ENCODE measurements at places on chromosomes 12 and 14.

GRCh38 chr12:23722655-23723054, 226.8 kb downstream of the SOX5 start:
- no peak for DNase-seq

DNA sequence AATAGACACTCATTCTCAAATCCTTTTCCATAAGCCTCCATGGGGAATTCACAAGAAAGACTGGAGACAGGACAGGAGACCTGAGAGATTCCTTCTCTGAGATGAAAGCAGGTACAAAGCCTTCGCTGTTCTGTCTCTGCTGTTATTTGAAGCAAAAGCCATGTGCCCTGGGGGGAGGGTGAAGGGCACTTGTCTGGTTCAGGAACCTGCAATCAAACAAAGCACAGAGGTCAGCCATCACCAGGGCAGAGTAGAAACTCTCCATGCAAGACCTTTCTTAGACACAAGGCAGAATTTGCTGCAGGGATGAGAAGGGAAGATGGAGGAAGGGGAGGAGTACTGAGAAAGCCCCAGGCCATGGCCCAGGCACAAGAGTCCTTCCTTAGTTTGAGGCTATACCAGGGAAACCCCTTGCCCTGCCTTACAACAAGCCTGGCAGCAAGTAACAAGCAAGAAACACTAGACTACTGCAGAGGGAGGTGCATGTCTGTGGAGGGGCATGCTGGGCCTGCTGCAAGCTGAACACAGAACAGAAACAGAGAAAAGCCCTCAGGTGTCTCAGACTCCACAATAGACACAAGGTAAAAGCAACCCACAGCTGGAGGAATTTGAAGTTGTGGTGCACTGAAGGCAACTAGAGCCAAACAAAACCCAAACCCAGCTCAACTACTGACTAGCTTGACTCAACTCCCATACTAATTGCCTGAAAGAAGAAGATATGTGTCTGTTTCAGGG, 7.8 kb upstream of the ART4 start:
- DNase-seq, result no peak

DNA sequence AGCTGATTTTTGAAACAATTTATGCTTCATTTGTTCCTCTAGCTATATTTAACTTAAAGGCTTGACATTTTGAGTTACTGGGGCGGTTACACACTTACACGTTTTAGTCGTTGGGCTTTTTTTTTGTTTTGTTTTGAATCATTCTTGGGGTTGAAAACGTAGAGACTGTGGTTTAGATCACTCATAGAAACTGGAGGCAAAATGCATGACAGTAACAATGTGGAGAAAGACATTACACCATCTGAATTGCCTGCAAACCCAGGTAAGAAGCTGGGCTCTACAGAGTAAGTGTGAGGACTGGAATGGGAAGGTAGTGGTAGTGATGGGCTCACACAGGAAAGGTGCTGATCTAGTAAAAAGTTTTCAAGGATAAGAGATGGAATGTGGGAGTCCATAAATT, at the start of gene CLEC2D:
CLEC2D (plus strand) TSS at position 180 of the 400 bp plus-strand sequence; CDS start at position 202, 22 bp downstream.
- no peak for DNase-seq

DNA sequence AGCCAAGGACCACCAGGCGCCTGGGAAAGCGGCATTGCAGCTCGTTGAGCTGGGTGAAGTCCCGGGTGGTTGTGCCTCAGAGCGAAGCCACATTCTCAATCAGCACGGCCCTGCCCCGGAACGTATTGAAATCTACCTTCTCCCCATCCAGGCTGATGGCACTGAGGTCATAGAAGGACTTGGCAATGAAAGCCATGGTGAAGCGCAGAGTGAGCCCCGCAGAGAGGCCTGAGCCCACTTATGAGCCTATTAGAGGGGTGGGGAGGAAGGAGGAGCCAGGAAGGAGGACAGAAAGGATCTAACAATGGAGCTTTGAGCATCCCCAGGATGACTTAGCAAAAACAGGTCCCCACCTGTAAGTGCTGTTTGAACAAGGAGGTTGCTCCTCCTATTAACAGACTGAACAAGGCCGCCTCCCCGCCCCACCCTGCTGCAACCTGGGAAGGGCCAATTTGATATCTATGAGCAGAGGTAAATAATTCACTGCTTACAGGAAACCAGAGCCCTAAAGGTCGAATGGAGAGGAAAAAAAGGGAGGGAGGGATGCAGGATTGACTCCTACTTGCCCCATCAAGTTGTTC, at the start of gene GPX2:
GPX2 (minus strand) TSS at position 215 of the 581 bp plus-strand sequence; CDS start at position 196, 19 bp downstream.
- no peak for DNase-seq

GRCh38 chr14:91038439-91038838, 22.0 kb downstream of the RPS6KA5 start:
- no peak for DNase-seq

DNA sequence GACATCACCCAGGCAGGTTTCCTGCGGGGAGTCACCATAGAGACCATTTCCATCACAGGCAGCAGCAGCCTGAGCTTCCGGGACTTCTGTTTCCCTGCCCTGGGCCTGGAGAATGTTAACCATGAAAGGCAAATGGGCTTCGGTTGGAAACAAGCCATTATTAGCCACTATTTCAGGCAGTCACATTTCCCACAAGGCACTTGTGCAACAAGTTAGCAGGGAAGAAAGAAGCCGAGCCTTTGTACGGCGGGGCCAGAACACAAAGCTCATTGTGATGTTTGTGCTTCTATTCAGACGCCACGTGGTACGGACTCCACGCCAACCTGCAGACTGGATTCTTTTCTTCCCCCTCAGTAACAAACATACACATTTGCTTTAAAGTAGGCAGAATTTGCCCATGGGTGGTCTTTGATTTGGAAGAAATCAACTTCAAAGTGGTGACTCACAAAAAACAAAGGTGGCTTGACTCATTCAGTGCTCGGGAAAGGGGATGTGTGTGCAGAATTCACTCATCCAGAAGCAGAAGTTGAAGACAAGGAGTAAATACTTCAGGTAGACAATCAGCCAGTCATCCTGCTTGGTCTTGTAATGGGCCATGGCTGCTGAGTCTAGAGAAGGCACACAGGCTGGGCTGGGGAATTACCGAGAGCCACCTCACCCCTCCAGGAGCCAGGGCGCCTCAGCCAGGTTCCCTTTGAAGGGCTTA, 154.2 kb upstream of the PRMT8 start:
- peak; percentile 76 for DNase-seq

DNA sequence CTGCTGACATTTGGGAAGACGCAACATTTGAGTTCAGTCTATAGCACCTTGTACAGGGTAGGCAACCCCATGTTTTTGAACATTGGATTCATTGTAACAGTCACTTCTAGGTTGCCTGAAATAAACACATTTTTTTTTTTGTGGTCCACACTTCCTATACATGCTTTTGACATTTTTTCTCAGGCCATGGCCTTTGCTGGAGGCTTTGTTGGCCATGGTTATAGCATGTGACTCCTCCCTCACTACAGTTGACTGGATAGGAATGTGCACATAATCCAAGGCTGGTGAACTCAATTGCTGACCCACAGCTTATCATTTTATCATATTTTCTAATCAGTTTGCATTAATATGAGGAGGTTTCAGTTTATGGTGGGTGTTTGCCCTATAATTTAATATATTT, 60.6 kb downstream of the TMEM117 start:
- no peak for DNase-seq

- DNase-seq, result no peak
These were observed 66.9 kb downstream of the HMGA2 start for GRCh38 chr12:65891219-65891618.

DNA sequence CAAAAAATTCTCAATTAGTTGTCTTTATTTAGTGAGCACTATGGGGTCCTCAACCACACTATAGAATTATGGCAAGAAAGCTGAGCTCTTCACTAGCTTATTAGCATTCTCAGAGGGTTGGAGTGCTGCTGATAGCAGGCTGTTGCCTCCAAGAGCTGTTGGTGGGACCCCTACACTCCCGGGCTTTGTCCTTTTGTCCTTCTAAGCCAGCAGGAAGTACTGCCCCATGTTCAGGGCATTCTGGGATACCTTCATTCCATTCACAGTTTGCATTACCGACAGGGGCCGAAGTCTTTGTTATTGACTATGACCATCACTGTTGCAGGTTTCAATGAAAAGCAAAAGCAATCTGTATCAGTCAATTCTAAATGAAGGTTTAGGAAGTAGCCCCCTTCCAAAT, 89.5 kb upstream of the OTX2 start:
- DNase-seq, result no peak

DNA sequence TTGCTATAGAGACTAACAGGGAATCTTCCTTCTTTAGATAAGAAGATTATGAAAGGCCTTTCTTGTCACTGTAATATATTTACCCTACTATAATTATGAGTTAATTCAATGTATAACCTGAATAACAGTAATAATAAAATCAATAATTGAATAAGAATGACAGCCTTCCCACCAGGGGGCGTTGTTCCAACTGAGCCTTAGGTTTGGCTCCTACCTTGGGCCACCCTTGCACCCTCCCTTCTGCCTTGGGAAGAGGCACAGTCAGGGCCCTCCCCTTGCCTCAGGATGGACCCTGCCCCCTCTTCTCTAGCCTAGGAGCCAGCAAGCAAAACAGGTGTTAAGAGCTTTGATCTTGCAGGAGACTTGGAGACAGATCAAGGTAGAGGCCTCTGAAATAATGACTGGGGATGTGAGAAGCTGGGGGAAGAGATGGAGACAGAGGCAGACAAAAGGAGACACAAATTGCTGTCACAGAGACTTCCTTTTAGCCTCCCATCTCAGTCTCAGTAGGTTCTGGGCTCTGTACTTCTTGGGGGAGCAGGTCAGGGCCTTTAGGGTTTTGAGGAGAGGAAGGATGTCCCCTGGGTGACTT, 40.1 kb upstream of the CISTR start:
- no peak for DNase-seq

GRCh38 chr12:54360717-54361456, 3.4 kb downstream of the GPR84 start:
- DNase-seq, result peak; percentile 68

GRCh38 chr12:112275207-112275606, 107.0 kb downstream of the HECTD4 start:
- DNase-seq, result no peak

GRCh38 chr12:1510056-1510812, 84.1 kb downstream of the FBXL14 start:
- no peak for DNase-seq

GRCh38 chr14:74826574-74826973, 49.4 kb downstream of the PROX2 start:
- DNase-seq, result no peak

GRCh38 chr12:131251336-131252101, 297.8 kb downstream of the ADGRD1 start:
- DNase-seq, result no peak

DNA sequence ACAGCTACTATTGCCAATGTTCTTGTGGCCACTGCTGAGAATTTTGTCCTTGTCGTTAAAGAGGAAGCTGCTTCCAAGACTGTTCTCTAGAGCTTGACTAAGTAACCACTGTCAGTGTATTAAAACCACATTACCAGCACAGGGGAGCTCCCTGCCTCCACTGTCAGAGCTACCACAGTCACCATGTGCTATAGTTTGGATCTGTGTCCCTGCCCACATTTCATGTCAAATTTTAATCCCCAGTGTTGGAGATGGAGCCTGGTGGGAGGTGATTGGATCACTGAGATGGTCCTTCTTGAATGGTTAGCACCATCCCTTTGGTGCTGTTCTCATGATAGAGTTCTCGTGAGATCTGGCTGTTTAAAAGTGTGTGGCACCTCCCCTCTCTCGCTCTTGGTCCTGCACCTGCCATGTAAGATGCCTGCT, 23.2 kb upstream of the RAP1B start:
- no peak for DNase-seq

- no peak for DNase-seq
These were observed 16.4 kb downstream of the RNASE2 start for GRCh38 chr14:20971705-20972021.

DNA sequence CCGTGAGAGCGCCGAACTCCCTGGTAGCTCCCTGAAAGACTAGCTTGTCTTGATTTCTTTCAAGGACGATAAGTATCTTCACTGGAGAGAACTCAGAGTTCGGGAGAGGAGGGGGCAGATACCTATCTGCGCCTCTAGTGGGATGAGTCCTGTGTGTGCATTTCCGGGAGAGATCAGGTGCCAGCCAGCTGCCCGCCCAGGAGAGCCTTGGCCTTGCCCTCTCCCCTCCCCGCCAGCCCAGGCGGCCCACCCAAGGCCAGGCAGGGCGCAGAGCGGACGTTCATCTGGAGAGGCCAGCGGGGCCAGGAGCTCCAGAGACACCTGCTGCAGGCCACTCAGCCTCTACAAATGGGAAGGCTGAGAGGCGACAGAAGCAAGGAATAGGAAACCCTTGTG, 1.0 kb downstream of the CD9 start:
- DNase-seq, result peak; percentile 88

DNA sequence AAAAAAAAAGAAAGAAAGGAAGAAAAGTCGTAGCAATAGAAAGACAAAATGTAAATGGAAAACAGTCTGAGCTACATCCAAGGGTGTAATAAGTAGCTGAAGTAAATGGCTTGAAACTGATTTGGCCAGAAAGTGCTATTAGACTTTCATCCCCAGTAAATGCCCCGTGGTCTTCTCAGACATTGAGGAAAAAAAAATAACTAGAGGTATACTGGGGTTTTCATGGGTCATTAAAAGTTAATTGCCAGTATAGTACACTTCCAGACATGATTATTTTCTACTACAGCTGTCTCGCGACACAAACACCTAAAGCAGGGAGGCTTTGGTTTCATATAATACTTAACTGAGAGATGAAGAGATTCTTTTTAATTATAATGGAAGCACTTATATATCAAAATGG, 271.9 kb downstream of the CPNE8 start:
- no peak for DNase-seq

Data from urothelium cell line (cell line).